ENCODE measurements at places on chromosomes 5 and 9. TPM values are rescaled to one million over a fixed set of nuclear protein-coding genes. Genes with fewer than 3 reads are reported as not detected.
A peak's percentile ranks its signal among the peaks of the same experiment; 100 is the strongest.

CNOT8 gene
- 38.8 TPM for polyA plus RNA-seq

TTC1 gene
- polyA plus RNA-seq = 23.2 TPM

CNTNAP3 gene
- 0.27 TPM for polyA plus RNA-seq

STING1 gene
- polyA plus RNA-seq = 194 TPM

TAF11L10 gene
- not detected for polyA plus RNA-seq

CCL27 gene
- polyA plus RNA-seq = 0.12 TPM

GRCh38 chr5:131220566-131220965 lies 43.3 kb upstream of the CDC42SE2 start:
- no peak for DNase-seq

DNA sequence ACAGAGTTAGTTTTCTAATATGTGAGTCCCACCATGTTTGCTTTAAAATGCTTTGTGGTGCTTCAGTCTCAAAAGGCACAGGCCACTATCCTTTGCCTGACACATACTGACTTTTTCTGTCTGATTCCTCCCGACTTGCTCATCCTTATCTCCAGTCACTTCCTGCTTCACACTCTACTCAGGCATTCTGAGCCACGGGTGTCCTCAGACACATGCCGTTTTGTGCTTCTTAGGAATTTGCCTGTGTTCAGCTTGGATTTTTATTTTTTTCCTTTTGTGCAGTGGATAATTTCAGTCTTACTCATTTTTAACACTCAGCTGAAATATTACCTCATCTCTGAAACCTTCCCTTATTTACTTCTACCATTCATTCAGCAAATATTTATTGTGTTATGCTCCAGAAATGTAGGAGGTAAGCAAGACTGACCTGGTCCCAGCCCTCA lies 54.1 kb downstream of the MAN2A1 start:
- DNase-seq = peak; percentile 95

- no peak for DNase-seq
Measured at GRCh38 chr5:168266016-168266415, 25.4 kb upstream of the WWC1 start.

- DNase-seq = peak; percentile 2
Measured at GRCh38 chr5:53194086-53194485, 84.5 kb upstream of the MOCS2 start.

DNA sequence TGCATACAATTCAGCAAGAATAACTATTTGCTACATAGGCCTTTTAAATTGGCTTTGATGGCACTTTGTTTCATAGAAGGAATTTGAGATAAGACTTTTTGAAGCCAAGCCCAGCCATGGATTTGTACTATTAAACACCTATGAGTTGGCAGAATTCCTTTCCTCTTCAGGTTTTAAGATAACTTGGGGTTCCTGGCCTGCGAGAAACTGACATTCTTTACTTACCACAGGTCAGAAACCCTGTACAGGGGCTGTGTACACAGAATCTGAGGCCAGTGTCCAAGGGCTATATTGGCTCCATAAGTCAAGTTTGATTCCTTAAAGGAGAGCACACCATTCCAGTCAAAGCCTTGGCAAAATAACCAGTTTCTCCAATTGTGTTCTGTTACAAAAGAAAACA lies 10.8 kb upstream of the BTNL3 start:
- no peak for DNase-seq

DNA sequence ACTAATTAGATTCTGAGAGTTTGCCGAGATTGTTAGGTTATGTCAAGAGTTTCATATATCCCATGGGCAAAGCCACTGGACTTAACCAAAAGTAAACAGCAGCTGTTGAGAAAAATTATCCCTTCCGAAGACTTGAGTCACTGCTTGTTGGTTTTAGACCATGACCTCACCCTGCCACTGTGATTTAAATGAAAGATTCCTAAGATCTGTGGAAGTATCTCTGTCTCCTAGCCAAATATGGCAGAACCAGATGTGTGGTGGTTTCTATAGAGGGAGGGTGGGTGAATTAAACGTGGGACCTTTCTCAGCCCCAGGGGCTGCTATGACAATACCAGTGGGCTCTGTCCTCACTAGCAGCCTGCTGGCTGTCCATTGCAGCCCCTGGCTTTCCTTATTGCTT lies 19.3 kb downstream of the DMRT3 start:
- no peak for DNase-seq

DNA sequence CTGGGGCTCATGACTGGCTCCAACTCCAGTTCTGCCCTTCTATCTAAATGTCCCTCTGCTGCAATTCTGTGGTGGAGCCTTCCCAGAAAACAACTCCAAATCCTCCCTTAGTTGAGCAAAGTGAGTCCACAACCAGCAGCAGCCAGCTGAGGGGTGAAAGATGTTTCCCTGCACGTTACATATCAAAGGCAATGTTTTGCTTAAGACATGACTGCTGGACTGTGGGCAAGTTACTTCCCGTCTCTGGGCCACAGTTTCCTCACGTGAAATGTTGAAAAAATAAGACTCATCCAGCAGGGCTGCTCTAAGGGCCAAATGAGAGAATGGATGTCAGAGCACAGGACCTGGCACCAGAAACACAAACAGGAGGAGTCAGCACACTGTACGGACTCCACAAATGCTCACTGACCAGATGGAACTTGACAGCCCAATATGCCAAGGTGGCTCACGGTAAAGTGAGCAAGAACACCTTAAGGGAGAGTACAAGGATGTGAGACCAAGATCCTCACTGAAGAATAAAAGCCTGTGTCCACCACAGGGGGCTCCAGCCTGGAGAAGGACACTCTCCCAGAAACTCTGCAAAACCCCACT lies 138.4 kb upstream of the ABCA1 start:
- DNase-seq = no peak

GRCh38 chr9:34689512-34689911 lies 1.6 kb downstream of the CCL19 start:
- no peak for DNase-seq

- DNase-seq = no peak
Measured at GRCh38 chr5:175582697-175583096, 75.2 kb upstream of the HRH2 start.

DNA sequence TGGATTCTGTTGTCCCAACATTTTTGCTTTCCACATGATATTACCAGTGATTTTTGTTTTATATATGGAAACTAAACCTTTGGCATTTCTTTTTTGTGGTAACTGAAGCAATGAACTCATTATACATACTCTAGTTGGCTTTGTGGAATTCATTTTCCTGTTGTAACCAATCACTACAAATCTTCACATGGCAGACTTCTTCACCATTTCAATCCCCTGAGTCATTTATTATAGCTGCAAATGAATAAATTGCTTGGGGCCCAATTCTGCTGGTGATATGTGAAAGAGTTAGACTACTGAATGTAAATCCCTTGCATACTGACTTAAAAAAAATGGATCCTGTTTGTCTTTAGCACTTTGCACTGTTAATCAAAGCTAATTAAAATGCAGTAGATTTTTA lies 1709.6 kb upstream of the WWC1 start:
- no peak for DNase-seq

DNA sequence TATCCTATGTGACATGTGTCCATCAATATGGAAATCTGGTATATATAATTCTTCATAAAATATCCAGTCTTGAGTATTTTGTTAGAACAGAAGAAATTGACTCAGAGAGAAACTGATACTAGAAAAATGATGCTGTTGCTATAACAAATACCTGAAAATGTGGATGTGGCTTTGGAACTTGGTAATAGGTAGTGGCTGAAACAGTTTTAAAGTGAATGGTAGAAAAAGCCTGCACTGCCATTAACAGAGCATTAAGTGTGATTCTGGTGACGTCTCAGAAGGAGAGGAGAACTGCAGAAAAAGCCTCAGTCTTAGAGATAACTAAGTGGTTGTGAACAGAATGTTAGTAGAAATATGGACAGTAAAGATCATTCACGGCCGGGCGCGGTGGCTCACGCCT lies 634.9 kb upstream of the ZNF608 start:
- DNase-seq = no peak

- peak; percentile 60 for DNase-seq
Measured at GRCh38 chr5:136080483-136081216, 51.9 kb downstream of the TGFBI start.

Data from BJ (cell line).